ENCODE measurements at places on chromosomes 4 and X.

GRCh38 chr4:53571936-53572599 is 19.2 kb downstream of the LNX1 start:
- no peak for DNase-seq

GRCh38 chr4:177265729-177266128 is 43.9 kb upstream of the NEIL3 start:
- DNase-seq: no peak

DNA sequence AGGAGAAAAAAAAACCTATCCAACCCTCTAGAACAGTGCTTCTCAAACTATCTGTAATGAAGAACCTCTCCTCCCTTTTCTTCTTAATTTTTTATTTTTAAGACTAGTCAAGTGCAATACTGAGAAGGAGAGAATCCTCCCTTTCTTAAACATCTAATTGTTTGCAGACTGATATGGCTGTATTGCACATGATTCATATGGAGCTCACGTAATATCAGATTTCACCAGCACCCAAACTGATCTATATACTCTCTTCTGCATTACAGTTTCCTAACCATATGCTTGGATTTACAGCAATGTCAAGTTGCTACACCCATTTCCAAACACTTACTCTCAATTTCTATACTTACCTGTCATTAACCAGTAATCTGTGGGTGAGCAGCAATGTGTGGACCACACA is 9.5 kb downstream of the PRMT9 start:
- no peak for DNase-seq

DNA sequence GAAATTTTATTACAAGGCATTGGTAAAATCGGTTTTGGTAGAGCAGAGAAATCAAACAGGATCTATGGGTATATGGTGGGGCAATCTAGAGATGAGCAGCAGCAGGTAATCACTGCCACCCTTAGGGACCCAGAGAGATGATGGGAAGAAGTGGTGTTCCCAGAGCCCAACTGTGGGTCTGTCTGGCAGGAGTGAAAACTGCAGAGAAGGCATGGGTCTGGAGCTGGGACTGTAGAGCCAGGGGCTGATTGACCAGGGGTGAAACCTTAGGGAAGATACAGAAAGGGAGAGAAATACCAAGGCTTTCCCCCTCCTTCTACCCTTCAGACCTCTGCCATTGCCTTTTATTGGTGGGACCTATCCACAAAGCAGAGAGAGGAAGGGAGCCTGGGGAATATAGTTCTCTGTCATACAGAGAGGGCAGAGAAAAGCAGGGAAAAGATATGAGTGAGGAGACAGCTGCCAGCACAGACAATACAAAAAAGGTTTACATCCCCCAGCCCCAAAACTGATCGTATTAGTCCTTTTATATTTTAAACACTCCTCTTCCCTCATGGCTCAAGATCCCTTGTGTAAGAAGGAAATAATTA is 28.7 kb downstream of the PDLIM5 start:
- DNase-seq: no peak

DNA sequence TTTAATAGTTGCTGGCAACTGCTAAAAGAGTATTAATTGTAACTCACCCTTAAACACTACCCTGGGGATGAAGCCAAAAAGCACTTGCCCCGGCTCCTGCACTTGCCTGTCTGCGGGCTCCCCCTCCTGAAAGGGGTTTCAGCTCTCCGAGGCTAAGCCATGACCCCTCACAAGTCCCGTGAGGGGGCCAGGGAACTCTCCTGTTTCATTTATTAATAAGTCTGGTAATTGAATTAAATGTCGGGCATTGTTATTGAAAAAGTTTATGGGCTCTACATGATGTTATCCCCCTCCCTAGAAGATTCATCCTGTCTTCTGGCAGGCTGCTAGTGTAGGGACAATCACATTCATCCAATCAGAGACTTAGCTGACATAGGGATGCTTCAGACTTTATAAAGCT is 23.3 kb downstream of the GSPT2 start:
- DNase-seq: no peak

GRCh38 chr4:17502756-17503155 is 9.1 kb downstream of the QDPR start:
- DNase-seq: no peak

- DNase-seq: no peak
Measured at GRCh38 chr4:117154251-117154650, 68.9 kb upstream of the TRAM1L1 start.

DNA sequence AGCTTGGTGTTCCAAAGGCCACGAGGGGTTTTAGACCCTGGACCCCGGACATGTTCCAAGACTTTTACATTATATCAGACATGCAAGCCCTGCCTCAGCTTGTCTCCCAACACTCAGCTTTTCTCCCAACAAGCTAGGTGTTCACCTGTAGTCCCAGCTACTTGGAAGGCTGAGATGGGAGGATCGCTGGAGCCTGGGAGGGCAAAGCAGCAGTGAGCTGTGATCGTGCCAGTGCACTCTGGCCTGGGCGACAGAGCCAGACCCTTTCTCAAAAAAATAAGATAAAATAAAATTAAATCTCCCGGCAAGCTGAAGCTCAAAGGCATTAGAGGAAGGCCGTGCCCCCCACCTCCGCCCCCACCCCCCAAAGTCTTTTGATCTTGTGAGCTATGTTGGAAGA is 13.7 kb downstream of the CTAG1A start:
- DNase-seq: no peak

Measured in stimulated activated CD8-positive, alpha-beta memory T cell treated with anti-CD3 and anti-CD28 coated beads, Interleukin-7, amount 100 ng/mL, for 4 hours (primary cell).